Stimulated activated CD4-positive, alpha-beta T cell treated with anti-CD3 and anti-CD28 coated beads, Interleukin-2, amount 100 ng/mL, for 24 hours (primary cell): ENCODE measurements at places on chromosomes 7 and 10.

DNA sequence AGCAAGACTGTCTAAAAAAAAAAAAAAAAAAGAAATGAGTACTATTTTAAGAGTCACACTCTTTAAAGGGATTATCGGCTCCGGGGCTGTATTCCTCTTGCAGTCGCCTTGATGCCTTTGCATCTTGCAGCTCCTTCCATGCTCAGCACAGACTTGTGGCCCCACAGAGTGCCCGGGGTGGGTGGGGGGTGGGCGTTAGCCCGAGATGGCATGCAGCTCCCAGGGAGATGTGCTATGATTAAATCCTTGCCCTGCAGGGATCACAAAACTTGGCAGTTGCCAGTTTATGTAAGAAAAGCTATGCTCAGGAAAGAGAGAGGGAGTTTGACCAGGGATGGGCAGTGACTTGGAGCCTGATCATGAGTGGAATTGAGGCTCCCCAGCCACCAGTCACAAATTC, 81.9 kb downstream of the CCDC3 start:
- no peak for DNase-seq

DNA sequence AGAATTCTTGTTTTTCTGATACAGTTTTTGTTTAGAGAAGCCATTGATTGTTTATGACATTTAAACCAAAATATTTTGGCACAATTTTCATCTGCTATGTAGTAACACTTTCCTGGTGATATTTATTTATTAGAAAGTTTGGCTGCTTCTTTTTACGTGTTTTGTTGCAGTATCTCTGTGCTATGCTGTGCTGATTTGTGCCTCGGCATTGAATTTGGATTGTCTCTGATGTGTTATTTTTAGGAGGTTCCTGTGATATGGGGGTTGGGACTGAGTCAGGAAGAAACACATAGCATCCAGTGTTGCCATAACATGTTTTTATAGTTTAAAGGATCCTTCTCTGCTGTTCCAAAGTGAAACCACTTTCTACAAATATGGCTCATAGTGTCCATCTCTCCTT, 1197.7 kb upstream of the LRRN3 start:
- no peak for DNase-seq

DNA sequence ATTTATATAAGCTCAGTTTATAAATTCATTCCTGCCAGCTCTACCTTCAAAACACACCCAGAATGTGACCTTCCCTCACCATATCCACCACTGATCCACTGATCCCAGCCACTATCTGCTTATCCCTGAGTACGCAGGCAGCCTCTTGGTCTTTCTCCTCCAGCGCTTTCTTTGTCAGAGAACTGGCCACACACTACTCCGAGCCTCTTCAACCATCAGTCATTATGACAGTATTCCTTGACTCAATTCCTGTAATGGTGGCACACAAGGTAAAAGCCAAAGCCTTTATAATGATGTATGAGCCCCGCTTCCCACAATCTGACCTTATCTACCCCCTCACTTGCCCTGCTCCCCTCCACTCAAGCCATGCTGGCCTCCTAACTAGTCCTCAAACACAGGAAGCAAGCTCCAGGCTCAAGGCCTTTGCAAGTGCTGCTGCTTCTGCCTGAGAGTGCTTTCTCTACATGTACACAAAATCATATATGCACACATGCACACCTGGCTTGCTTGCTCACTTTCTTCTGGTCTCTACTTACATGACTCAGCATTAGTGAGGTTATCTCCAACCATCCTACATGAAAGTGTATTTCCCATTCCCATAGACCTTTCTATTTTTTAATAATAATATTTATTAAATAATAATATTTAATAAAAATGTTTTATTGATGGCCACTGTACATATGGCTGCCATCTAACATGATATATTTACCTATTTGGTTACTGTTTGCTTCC, 150.4 kb upstream of the FEZF1 start:
- no peak for DNase-seq

- DNase-seq: no peak
These were observed 129.0 kb downstream of the MARCHF5 start for GRCh38 chr10:92419740-92420545.

- DNase-seq: no peak
These were observed 171.3 kb upstream of the BMPER start for GRCh38 chr7:33733870-33734650.

DNA sequence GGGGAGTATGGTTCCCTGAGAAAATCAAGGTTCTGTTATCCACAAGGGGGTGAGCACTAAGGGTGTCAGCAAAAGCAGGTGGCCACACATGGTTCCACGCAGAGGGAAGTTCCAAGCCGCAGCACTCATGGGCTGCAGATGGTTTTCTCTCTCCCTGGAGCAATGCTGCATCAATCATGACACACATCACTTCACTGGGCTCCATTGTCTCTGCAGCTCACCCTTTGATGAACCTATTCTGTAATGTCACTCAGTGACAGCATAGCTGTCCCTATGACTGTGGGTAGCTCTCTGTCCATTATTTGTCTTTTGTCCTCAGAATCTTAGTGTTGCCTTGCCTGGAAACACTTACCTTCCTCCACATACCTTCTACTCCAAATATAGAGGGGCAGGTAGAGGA, 34.8 kb downstream of the LRRC18 start:
- no peak for DNase-seq

DNA sequence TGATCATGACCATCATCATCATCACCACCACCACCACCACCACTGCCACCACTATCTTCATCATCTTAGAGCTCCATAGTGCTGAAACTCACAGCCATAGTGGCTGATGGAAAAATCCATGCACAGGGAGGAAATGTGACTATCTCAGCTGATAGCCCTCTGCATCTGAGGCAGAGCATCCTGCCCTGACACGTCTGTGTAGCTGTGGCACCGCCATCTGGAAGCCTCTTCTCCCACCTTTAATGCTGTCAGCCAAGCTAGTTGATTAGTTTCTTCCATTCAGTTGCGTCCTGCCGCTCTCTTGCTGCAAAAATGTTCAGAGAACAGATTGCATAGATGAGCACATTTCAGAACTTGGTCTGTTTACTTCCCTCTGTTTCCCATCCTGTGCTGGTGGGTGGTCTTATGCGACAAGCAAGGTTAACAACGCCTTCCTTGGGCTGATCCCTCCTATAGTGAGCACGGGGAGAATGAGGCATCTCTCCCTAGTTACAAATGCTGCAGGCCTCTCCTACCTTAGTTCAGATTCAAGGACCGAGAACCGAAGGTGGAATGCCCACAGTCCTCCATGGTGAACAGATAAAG, 478.6 kb downstream of the PLXNA4 start:
- DNase-seq: no peak

DNA sequence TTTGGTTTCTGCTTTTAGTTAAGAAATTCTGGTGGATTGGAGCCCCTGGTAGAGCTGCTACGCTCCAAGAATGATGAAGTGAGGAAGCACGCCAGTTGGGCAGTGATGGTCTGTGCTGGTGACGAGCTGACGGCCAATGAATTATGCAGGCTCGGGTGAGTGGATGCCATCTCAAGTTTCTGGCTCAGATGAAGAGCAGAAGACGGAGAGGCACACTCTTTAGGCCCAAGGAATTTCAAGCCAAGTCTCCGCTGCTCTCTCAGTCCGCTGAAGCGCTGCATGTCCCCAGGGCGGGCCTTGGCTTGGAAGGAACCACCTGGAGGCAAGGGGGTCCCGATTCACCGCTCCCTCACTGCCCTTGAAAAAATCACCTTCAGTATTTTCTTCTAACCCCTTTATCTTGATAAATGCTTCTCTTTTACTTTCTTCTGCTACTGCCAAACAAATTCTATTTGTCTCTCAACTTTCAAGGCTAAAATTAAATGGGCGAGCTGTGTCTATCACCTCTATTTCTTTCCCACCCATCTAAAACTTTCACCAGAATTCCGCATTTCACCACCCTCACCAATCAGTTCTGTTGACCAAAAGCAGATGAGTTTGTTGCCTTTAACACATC, 74.2 kb downstream of the ARMC3 start:
- DNase-seq: no peak

DNA sequence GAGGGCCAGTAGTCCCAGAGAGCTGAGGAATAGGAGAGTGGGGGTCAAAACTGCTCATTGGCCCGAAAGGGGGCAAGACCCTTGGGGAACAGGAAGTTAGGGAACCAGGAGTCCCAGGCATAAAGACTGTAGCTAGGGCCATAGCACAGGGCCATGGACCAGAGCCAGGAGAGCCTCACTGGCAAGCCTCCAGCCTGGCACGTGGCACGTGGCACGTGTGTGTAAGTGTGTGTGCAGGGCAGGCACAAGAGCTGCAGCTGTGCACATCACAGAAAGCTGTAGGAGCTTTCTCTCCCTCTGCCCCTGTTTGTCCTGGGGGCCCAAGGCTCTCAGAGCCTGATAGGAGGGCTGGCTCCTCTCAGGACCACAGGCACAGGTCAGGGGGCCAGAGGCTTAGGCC, 47.8 kb upstream of the SLF2 start:
- no peak for DNase-seq

GRCh38 chr10:117163954-117164548, 26.0 kb upstream of the VAX1 start:
- DNase-seq: no peak

DNA sequence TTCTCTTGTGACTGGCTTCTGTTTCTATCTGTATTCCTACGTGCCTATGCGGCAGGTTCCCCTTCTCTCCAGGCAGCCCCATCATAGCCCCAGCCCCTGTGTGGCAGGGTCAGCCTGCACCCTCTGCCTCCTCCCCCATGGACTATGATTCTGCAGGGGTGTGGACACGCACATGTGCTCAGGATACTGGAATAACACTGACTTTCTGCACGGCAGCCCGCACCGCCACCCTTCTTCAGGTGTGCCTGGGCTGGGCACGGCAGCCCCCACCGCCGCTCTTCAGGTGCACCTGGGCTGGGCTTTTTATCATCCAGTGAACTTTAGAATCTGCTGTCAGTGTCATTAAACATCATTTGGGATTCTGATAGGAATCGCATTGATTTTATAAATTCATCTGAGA, 202.6 kb upstream of the PPP2R2D start:
- no peak for DNase-seq

DNA sequence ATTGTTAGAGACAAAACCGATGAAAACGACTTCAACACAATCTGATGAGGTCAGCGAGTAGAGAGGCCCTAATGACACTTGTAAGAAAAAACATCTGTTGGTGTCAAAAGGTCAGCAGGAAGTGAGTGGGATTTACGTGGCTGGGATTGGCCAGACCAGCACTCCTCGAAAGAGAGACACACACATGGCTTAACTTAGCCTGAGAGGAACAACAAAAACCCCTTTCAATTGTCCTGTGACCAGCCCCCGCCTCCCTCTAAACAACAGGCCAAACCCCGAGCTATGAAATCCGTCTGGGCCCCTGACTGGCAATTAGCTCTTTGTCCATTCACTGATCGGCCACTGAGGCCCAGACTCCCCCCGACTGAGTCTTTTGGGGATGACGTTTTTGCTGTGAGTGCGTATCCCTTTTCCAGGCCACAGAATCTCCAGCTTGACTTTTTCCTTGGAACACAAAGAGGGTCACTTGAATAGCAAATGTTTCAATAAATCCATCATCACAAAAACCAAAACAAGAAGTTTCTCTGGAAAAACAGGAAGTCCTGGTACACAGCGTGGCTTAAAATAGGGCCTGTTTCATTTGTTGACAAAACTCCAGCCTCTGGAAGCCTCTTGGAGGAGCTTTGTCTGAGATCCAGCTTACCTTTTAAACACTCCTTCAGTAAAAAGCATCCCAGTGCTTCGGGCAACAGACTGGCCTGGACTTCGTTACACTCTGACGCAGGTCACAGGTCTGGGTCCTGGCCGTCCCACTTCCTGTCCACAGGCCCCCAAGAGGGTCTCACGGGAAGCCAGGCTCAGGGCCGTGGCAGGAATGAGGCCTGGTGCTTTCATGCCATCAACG, 103.0 kb downstream of the CTBP2 start:
- DNase-seq: no peak

GRCh38 chr7:112866424-112866823, 76.2 kb upstream of the TMEM168 start:
- no peak for DNase-seq

GRCh38 chr7:1460821-1461645, 1.8 kb upstream of the MICALL2 start:
- DNase-seq: no peak

DNA sequence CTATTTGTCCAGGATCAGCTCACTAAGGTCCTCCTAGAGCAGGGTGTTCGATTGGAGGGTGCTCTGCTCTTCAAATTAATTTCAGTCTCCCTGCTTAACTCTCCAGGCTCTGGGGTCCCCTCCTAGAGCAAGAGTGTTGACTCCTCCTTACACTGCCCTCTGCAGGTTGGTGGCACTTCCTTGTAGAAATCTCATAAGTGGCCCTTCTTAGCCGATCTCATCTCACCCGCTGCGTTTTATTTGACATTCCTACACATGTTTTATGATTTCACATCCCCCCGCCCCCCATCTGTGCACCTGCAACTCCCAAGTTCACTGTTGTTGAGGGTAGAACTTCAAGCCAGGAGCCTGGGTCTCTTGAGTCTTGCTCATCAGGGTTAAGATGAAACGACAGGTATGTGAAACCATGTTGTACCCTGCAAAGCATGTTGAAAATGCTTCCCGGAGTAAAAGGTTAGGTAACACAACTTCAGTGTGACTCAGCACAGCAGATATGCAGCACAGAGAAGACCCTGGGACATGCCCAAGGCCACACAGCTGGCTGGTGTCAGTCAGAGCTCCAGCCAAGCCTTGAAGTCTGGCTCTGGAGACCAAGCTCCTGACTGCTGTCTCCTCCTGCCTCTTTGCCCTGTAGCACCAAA, 171.2 kb downstream of the PRKAG2 start:
- DNase-seq: peak; percentile 24

- DNase-seq: no peak
These were observed 95.1 kb downstream of the ITGA8 start for GRCh38 chr10:15624401-15625196.

- DNase-seq: no peak
These were observed 53.7 kb downstream of the CACNA2D1 start for GRCh38 chr7:82389876-82390275.

GRCh38 chr7:5525271-5526099, 101.9 kb upstream of the TNRC18 start:
- no peak for DNase-seq

GRCh38 chr10:63692220-63692896, 171.2 kb downstream of the REEP3 start:
- DNase-seq: no peak

GRCh38 chr7:132276234-132276630, 300.0 kb downstream of the PLXNA4 start:
- DNase-seq: no peak

DNA sequence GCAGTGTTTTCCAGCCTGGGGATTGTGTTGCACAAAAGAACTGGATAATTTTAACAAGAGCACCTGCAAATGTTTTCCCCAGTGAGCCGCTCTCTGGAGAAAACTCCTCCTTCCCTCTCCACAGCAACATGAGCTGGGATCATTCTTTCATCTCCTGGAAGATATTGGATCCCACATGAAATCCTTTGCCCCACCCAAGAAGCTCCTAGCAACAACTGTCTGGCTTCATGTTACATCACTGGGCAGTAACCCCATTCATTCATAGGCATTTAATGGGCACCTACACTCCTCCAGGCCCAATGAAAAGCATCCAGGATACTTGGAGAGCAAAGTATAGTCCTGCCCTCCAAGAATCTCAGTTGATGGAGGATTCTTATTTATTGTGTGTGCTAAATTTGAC, 27.2 kb downstream of the LSM5 start:
- DNase-seq: no peak
